ENCODE measurements at places on chromosomes 6 and 20.

- DNase-seq: no peak
Measured at GRCh38 chr20:61254881-61255626, 3.0 kb downstream of the CDH4 start.

- no peak for DNase-seq
Measured at GRCh38 chr20:38550274-38550673, 30.7 kb upstream of the ADIG start.

DNA sequence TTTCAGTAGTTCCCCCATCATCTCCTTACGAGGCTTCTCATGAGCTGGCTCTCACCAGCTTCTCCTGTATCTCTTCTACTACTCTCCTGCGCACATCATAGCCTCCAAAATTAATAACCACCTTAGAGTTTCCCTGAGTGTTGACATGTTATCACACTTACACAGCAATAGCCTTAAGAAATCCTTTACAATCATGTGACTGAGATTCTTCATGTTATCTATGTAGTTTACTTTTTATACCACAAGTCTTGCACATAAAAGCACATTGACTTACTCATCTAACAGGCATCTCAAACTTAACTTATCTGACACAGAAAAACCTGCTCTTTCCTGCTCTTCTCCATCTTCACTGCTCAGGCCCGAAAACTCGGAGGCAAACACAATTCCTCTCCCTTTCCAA is 103.7 kb upstream of the TAB2 start:
- no peak for DNase-seq

DNA sequence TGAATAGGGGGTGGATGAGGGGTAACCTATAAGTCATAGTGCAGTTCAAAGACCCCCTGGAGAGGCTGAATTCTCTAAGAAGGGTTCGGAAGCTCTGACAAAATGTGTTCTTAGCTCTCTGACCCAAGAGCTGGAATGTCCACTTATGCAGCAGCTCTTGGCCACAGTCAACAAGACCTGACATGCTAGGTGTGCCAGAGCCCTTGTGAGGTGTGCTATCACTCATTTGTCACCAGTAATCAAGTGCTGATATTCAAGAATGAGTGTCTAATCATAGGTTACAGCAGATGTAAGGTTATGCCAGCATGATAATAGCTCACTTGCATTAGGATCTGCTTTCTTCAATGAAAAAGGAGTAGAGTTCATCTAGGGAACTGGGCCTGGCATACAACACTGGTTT is 28.1 kb downstream of the TOMM6 start:
- no peak for DNase-seq

GRCh38 chr6:52537001-52537753 is 39.7 kb downstream of the TRAM2 start:
- no peak for DNase-seq

Data from AG08395 (cell line).